Fibroblast of gingiva (primary cell): ENCODE measurements at places on chromosomes 16 and 17.

GRCh38 chr16:82993926-82994325 lies 367.2 kb downstream of the CDH13 start:
- DNase-seq, result no peak

DNA sequence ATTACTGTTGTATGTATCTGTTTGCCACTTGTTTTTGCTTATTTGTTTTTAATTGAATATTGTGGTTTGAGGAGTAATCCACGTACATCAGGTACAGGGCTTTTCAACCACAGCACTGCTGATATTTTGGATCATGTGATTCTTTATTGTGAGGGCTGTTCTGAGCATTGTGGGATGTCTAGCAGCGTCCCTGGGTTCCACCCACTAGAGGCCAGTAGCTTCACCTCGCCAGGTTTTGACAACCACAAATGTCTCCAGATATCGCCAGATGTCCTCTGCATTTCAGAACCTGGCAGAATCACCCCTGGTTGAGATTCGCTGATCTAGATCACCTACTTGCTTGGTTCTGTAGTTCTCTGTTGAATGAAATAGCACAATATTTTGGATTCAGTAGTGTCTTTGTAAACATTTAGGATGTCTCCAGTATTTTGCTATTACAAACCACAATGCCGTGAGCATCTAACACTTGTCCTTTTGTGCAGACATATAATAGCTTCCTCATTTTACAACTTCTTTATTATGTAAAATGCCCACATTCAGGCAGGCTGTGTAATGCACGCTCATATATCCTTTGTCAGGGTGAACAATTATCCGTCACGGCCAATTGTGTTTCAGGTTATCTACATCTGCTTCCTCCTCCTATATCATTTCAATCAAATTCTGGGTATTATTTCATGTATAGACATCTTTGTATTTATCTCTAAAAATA lies 380.3 kb downstream of the SNX29 start:
- no peak for DNase-seq

GRCh38 chr16:78001451-78002025 lies 20.8 kb upstream of the CLEC3A start:
- no peak for DNase-seq

DNA sequence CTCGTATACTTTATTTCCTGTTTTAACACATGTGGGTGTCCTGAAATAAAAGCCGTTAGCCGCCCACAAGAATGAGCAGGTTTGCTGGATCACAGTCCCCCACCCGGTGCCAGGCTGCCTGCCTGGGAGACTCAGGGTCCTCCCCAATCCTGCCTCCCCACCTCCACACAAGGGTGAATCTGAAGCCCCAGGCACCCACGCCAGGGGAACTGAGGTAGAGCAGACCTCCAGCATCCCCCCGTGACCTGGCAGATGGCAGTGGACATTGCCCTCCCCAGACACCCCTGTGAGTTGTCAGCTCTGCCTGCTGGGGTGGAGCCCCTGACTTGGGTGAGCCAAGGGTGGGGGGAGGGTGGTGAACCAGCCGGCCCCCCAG lies 114.8 kb downstream of the METRNL start:
- DNase-seq, result no peak

GRCh38 chr16:23640615-23640930 lies 537 bp downstream of the PALB2 start:
- DNase-seq, result no peak

DNA sequence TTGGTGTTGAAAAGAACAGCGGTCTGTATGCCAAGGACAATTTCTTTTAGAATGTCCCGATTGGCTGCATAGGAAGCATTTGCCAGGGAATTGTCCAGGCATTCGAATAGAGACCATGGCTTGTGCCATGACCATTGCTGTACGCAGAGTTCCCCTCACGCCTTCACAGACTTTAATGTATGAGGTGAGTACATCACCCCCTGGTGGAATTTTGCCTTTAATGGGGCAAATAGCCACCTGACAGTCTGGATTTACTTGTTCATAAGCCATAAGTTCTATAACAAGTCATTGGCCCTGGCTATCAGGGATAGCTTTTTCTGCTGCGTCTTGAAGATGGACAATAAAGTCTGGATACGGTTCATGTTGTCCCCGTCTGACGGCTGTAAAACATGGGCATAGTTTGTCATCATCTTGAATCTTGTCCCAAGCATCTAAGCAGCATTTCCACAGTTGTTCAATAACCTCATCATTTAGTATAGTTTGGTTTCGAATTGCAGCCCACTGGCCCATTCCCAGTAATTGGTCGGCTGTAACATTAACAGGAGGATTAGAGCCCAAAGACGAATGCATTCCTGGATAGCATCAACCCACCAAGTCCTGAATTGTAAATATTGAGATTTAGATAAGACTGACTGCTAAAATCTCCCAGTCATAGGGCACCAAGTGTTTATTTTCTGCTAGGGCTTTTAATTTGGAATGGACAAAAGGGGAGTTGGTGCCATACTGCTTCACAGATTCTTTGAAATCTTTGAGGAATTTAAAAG lies 67.7 kb upstream of the ARL4D start:
- DNase-seq, result no peak

- DNase-seq, result no peak
Observed at GRCh38 chr17:82367724-82368524, 3.6 kb upstream of the UTS2R start.
